ENCODE measurements at places on chromosomes 2 and 18.

DNA sequence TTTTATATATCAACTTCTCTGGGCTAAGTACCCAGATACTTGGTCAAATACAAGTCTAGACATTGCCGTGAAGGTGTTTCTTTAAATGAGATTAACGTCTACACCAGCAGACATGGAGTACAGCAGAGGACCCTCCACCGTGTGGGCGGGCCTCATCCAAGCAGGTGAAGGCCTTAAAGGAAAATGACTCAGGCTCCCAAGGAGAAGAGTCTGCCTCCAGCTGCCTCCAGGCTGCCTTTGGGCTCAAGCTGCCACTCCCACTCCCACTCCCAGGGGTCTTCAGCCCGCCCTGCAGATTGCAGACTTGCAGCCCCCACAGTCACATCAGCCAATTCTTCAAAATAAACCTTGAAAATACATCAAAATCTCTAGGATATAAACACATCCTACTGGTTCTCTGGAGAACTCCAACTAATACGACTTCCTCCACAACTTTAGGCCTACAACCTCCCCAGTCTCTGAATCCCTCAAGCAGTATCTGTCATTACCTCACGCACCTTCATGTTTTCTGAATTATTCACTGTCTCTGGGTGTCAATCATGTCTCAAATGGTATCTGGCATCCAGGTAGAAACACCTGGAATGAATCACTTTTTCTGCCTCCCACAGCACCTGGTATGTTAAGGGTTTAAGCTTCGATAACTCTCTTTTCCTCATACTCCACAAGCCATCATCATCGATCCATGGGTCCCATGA lies 6.9 kb downstream of the ITGB1BP1 start:
- no peak for DNase-seq

GRCh38 chr2:96353032-96353561 lies 17.5 kb downstream of the NCAPH start:
- no peak for DNase-seq

GRCh38 chr2:201171259-201171814 lies 11.6 kb upstream of the CASP10 start:
- DNase-seq: no peak

DNA sequence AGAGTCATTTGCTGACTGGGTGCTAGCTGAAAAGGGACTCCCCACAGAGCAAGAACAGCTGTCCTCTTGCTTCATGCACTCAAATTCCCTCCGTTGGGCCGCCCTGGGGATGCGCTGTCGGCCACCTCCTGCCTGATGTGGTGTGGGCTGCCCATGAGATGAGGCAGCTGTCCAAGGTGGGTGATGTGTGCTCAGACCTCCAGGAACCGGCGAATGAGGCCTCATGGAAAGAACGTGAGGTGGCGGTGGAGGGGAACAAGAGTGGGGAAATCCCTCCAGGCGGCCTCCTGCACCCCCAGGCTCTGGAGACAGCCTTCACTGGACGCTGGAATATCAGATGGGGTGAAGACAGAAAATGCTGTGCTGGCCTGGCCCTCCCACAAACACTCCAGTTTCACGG lies 79.8 kb downstream of the LONRF2 start:
- DNase-seq: no peak

GRCh38 chr2:20534913-20535801 lies 88.3 kb downstream of the RHOB start:
- no peak for DNase-seq

- DNase-seq: no peak
These were observed 523.1 kb upstream of the FSIP2 start for GRCh38 chr2:185215497-185215896.

- no peak for DNase-seq
These were observed 35.2 kb downstream of the TRPM8 start for GRCh38 chr2:233952335-233952734.

DNA sequence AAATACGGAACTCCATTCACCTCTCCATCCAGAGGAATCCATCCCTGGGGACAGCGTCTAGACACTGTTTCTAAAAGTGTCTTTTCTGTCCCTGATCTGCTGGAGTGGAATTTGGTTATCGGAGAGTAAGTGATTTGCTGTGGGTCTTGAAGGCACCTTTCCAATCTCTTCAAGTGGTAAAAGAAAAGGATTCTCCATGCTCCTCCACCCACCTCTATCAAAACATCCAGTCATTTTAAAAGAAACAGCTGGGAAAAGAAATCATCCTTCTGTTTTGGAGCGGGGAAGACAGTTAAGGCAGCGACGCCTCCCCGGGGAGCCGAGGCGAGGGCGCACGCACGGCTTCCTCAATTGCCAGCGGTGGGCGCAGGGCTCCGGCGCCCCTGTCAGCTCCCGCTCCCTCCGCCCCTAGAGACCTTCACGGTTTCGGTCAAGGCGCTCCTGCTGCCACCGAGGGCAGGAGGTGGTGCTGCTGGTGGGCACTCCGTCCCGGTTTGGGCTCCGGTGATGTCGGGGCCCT lies 547 bp downstream of the SLC35F5 start:
- DNase-seq: no peak
